ENCODE measurements at places on chromosomes 11 and 22.

- peak; percentile 85 for DNase-seq
Measured at GRCh38 chr11:65555693-65556231, 2.4 kb downstream of the LTBP3 start.

- no peak for DNase-seq
Measured at GRCh38 chr11:16169541-16169940, 186.8 kb downstream of the SOX6 start.

GRCh38 chr11:9015677-9016076, 11.9 kb upstream of the NRIP3 start:
- DNase-seq = peak; percentile 23

DNA sequence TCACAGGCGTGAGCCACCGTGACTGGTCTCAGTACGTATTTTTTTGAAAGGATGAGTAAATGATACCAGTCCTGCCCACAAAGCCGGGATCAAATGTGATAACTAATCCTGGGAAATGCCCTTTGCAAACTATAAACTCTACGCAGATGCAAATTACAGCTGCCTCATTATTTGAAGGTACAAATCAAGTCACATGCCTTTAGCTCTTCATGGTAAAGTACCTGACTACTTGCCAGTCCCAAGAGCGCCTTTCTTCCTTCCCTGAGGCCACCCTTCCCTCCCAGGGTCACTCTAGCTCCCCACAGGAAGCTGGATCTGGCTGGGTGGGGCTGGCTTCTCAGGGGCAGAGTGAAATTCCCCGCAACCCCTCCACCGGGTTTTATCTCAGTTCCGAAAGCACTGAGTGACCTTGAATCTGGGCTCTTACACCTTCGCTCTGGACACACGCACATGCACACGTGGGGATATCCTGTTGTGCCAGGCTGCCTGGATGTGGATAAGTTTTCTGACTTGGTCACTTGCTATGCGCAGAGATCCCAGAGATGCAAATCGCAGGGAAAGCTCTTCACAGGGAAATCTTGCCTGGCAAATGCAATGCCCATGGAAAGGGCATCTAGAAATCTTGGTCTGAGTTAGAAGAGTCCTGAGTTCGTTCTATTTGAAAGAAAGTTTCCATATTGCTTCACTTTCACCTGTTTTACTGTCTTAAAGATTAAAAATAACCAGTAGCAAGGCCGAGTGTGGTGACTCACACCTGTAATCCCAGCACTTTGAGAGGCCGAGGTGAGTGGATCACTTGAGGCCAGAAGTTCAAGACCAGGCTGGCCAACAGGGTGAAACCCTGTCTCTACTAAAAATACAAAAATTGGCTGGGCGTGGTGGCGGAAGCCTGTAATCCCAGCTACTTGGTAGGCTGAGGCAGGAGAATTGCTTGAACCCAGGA, 8.5 kb downstream of the A4GALT start:
- no peak for DNase-seq

DNA sequence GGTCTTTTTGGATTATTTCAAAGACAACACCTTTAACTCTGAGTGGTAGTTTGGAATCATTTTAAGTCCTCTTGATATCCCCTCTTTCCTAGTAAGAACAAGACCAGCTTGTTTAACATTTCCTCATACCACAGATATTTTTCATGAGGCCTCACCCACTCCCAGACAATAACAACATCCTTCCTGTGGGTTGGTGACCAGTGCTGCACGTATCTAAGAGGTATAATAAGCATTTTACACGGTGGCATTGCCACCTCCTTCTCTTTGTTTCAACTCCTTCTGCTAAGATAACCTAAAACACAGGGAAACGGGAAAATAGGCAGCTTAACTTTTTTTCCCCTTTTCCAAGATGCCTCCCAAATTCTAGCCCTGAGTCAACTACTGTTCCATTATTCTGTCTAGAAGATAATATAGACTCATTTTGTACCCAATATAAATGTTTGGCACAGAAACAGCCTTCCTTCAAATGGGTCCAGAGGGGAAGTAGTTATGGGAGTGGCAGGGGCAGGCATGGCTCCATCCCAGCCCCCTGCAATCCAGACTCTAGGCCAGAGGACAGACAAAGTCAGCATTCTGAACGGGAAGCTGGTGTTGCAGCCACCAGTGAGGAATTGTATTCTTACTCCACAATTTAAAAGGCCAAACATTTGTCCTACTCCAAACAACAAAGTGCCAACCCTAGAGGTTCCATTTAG, 28.5 kb downstream of the MAML2 start:
- DNase-seq = no peak

GRCh38 chr22:25754527-25755202, 12.7 kb downstream of the MYO18B start:
- DNase-seq = peak; percentile 54

DNA sequence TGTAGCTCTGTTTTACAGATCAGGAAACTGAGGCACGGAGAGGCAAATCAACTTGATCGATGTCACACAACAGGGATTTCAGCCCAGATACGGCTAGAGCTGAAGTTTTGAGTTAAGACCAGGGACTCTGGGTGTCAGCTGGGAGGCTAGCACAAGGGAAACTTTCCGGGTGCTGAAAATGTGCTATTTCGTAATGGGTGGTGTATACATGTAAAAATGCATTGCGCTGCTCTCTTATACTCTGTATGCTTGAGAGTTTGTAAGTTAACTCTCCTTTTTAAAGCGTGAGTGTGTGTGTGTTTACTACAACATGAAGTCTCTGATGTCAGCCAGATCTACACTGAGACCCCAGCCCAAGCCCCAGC, 227.6 kb downstream of the MN1 start:
- DNase-seq = no peak

DNA sequence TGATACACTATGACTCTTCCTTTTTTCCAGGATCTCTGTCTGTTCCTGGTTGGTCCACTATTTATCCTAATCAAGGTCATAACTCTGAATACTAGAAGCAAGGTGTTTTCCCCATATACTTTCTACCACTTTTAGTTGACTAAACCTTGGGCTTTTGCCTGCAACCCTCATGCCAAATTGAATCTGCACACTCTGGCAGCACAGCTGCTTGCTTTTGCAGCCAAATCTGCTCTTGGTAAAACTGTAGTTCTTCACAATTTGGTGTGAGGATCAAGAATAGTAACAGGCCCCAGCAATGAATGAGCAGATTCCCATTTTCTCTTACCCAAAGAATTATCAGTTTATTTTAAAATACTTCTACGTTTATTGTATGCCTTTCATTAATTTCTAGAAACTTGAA, 586.5 kb upstream of the CNTN5 start:
- DNase-seq = no peak

DNA sequence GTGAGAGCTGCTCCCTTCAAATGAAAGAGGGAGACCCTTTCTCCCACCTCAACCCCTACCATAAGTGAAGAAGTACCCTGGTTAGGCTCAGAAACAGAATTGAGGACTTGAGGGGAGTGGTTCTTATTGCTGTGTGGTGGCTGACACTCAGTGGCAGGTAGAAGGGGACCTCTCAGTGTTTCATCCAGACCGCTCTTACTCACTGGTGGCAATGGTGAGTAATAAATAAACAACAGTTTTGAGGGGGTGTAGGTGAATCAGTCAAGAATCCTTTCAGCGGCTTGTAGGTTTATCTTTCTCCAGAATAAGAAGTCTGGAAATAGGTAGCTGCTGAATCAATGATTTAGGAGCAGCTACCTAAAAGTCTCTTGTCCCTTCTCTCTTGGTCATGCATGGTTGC, 403.4 kb upstream of the B3GAT1 start:
- DNase-seq = no peak

- DNase-seq = no peak
Measured at GRCh38 chr11:5624489-5625279, at the start of gene TRIM34. Gene TRIM34 (plus strand): TSS chr11:5625001. CDS start chr11:5632332, 7,331 bp downstream.

GRCh38 chr11:35166369-35167360, 27.7 kb downstream of the CD44 start:
- peak; percentile 85 for DNase-seq

DNA sequence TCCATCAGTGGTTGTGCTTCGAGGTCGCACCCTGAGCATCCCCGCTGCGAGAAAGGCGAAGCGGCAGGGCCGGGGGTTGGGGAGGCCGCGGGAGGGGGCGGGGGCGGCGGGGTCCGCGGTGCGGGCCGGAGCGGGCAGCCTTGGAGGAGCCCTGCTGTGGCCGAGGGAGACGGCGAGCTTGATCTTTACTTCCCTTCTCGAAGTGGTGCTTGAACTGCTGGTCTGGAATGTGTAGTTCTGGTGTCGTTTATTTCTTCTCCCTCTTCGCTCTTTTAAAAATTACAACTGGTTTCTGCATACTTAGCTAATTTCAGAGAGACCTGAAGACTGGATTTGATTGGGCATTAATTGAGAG, 1.1 kb downstream of the APLP2 start:
- DNase-seq = no peak

GRCh38 chr11:59559886-59560285, 48.5 kb downstream of the OR4D9 start:
- DNase-seq = no peak

- no peak for DNase-seq
Measured at GRCh38 chr11:75194147-75194546, 43.2 kb downstream of the SLCO2B1 start.

- DNase-seq = no peak
Measured at GRCh38 chr11:120068114-120068573, 69.8 kb downstream of the TRIM29 start.

DNA sequence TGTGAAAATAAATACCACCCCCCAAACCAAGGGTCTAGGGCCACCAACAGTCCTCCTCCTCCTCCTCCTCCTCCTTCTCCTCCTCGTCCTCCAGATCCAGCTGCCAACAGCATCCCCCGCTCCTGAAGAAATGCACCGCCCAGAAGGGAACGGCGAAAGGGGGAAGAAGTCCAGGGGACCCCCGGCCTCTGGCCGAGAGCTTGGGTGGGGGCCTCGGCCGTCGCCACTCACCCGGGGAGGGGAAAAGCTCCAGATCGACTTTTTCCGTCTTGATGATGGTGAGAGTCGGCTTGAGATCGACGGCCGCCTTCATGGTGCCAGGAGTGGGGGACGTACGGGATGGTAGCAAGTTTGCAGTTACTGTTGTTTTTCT, 65.7 kb downstream of the ETS1 start:
- no peak for DNase-seq

GRCh38 chr22:29138556-29139305, 65.9 kb downstream of the KREMEN1 start:
- no peak for DNase-seq

DNA sequence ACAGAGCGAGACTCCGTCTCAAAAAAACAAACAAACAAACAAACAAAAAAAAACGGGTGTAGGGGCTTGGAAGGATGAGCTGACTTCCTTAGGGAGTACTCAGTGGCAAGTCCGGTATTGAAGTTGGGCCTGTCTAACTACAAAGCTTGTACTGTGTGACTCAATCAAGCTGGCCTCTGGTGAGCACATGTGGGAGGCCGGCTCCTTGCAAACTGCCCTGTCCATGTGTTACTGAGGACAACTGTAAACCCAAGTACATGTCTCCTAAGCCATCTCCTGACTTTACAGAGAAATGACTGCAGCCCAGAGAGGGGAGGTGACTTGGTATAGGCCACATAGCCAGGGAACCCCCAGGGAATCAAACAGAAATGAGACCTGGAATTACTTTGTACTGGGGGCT, 11.6 kb downstream of the RIBC2 start:
- DNase-seq = no peak
